Kidney glomerular epithelial cell (primary cell): ENCODE measurements at places on chromosomes 2 and 18.

DNA sequence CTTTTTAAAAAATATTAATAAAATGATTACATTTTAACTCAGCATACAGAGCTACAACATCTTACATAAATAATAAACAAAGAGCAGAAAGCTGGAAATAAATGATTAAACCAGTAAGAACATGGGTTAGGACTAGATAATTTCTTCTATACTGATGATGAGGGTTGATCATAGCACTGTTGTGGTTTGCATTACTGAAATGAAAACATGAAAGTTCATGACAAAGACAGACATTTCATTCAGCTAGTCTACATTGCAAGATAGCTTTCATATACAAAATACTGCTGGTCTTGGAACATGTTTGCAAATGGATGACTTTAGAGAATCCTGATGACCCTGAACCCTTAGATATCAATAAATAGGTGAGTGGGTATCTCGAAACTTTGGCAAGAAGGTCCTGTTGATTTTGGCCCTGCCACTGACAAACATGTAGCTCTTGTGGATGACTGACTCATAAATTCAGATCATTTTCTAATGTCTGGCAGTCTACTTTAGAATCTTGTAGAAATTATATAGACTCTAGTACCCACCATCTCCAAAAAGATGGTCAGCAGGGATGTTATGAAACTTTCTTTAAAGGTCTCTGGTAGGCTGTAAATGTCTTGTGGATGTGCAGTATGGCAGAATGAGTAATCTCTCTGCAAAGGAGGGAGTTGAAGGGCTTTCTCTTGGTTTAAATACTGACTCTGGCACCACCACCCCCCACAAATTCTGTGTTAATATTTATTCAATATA is 15.5 kb upstream of the CDC42EP3 start:
- DNase-seq: no peak

DNA sequence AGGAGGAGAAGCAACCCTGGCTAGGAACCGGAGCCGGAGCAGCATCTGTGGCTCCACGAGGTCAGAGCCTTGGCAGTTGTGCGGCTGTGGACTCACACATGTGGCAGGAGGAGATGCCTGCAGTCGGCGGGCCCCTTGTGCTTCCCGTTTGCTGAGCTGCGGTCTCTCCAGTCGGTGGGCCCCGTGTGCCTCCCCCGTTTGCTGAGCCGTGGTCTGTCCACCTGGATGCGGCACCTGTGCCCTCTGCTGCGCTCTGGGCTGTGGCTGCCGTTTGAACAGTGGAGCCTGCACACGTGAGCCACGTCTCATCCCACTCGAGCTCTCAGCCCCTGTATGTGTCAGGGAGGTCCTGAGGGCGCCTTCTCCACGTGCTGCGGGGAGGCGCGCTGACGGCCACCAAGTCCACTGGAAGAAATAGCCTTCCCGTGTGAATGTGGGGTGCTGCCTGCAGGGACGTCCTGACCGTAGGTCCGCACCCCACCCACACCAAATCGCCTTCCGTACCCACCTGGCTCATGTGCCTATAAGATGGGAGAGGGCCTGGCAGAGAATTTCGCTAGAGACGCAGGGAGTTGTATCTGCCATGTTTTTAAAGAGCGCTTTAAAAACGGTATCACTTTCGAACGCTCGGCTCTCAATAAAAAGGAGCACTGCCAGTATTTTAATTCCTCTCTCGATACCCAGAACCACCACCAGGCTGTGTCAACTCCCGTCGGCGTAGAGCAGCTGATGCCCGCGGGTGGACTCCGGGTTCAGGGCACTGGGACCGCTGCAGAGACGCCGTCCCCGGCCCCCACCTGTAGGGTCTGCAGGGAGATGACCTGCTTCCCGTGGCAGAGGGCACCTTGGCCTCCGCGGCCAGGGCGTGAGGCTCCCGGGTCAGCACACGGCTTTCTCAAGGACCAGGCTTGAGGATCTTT is 117.0 kb downstream of the NFATC1 start:
- DNase-seq: no peak

DNA sequence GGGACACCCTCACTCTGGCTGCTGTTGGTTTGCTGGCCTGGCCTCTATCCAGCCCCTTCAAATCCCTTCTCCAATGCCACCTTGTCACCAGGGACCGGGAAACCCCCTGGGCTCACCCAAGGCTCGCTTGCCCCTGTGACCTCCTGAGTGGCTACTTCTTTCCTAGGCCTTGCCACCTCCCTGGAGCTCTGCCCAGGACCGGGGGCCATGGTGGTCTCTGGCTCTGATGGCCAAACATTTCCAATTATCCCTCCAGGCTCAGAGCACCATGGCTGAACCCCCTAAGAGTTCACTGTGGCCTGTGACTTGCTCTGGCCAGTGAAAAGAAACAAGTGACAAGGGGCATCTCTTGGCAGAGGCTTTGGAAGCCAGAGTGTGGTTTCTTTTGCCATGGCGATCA is 237.6 kb downstream of the TFCP2L1 start:
- no peak for DNase-seq

DNA sequence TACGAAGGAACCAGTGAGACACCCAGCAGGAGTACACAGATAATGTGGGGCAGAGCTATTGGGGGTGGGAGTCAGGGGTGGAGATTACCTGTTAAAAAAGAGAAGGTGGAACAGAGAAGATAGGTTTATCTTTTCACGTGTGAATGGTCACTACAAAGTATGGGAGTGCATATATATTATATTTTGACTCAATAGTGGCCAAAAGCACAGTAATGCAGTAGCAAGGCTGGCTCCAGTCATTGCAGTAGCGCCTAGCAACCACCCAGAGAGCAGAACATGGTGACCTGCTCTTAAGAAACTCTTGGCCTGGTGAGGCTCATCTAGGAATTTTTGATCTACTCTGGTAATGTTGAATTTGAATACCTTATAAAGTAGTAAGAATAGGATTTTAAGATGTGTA is 1.0 kb downstream of the IMPACT start:
- DNase-seq: peak; percentile 35

DNA sequence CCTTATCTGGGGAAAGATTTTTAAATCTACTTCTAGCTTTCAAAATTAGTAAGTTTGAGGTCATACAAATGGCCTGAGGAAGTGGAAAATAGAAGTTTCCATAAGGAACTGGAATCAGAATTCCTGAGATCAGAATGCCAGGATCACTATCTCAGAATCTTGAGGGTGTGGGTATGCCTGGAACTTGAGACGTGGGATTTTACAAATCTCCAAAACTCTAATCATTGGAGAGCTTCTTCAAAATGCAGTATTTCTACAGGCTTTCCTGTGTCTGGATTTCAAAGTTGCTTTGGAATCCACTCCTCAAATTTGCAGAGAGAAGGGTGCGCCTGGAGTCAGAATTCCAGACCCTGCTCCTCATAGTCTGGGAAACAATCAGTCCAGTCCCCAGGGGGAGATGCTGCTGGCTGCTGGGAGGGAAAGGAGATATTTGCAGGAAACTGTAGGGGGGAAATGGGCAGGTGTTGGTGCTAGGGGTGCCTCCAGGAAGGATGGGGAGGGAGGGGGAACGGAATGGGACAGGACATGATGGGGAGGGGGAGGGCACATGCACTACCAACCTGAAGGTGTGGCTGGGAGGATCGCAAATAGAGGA is 31.0 kb upstream of the CATIP start:
- no peak for DNase-seq
